NCI-H2107 (cell line): ENCODE measurements at places on chromosomes 3 and 15.
A peak's percentile ranks its signal among the peaks of the same experiment; 100 is the strongest.

DNA sequence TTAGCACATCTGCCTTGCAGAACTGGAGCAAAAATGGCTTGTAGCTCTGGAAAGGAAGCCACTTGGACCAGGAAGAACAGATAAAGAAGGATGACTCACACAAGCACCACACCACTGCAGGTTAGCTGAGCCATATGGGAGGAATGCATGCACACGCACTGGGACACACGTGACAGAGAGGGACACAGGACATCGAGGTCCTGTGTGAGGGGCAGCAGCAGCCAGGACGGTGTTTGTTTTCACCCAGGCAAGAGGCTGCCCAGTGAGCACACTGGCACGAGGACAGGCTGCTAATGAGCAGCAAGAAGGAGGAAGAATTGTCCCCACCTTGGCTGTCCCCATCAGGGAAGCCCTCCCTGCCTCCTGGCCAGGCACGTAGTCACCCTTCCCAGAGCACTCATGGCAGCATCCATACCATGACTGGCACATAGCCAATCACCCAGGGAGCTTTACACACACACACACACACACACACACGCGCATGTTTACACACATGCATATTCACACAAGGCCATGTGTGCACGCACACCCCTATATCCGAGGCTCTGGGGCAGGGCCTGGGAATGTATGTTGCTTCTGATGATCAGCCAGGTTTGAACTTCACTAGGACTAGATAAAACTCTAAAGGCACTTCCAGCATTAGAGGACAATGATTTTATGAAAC is 24.0 kb upstream of the SPTBN5 start:
- DNase-seq, result no peak

DNA sequence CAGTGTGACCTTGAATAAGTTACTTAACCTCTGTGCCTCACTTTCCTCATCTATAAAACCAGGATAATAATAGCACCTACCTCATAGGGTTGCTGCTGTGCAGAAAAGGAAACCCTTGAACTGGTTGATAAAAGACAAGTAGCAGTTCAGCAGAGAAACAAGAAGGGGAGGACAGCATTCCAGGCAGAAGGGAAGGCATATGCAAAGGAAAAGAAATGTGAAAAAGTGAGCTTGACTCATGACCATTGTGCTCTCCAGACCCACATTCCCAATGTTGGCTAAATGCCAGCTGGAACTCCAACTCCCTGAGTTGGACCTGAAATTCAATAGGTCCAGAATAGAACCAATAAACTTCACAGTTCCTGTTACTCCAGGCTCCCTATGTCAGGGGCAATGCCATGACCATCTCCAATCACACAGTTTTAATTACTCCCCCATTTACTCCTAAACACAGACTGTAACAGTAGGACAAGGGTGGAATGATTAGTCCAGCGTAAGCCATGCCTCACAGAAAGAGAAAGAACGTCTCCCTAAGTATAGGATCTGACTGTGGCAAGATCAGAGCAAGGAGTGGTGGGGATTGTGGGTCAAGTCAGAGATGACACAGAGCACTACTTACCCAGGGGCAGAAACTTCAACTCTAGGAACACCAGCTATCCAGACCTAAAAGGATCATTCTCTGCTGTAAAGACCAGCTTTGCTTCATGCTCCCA is 26.9 kb downstream of the PRKAR2A start:
- no peak for DNase-seq

DNA sequence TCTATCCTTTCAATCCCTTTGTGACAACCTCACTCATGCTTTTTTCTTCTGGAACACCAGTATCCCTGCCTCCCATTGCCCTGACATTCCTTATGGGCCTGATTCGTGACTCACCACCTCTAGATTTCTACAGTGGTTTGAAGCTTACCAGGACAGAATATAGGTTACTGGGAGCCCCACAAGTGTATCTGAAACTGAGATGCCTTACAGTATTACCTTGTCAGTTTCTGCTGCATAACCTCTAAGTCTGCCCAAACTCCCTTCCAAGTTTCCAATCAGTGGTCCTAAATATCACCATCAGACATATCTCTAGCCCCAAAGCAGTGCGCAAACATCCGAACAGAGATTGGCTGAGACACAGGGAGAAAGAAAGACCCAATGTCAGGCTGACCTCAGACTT is 5.6 kb downstream of the CPB1 start:
- no peak for DNase-seq

DNA sequence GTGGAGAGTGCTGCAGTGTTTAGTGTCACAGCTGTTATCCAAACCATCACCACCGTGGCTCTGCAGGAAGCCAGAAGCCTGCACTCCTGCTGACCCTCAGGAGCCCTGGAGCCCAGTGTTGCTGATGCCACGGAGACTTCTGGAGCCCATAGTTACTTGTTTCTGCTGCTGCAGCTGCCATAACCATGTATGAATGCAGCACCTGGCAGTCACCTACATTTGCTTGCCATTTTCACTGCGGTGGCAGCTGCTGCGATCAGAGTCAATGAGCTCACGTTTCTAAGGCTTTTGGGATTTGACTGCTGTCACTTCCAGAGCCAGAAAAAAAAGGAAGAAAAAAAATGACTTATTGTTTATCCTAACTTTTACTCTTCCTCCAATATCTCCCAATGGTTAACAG is 299.2 kb upstream of the THRB start:
- DNase-seq, result peak; percentile 2

DNA sequence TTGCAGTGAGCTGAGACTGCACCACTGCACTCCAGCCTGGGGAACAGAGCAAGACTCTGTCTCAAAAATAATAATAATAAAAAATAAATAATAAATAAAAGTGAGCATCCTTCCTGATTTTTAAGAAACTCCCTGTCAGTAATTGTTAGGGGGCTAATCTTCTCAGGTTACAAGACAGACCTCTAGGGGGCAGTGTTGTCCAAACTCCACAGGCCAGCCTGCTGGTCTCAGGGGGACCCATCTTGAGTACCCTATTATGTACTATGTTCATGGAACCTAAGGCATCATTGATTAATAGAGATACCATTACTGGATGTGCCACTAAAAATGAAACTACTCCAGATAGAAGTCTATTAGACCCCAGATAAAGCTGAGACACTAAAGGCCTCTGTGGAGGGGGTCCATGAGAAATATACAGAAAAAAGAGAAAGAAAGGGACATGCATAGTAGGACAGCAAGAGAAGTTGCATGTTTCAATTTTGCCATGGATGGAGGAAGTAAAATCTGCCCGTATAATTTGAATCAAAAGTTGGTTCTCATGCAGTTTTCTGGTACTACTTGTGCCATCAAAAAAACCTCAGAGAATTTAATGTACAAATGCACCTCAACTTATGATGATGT is 85.5 kb upstream of the CDV3 start:
- no peak for DNase-seq

GRCh38 chr3:30753766-30754165 is 140.7 kb downstream of the GADL1 start:
- no peak for DNase-seq

GRCh38 chr3:48607519-48607918 is 1.9 kb downstream of the UQCRC1 start:
- DNase-seq, result no peak
